Renal cortical epithelial cell (primary cell): ENCODE measurements at places on chromosomes 4 and X.
A peak's percentile ranks its signal among the peaks of the same experiment; 100 is the strongest.

- DNase-seq = no peak
Observed at GRCh38 chr4:168981942-168982341, 28.1 kb downstream of the CBR4 start.

- DNase-seq = no peak
Observed at GRCh38 chr4:146193628-146194027, 18.1 kb downstream of the LSM6 start.

DNA sequence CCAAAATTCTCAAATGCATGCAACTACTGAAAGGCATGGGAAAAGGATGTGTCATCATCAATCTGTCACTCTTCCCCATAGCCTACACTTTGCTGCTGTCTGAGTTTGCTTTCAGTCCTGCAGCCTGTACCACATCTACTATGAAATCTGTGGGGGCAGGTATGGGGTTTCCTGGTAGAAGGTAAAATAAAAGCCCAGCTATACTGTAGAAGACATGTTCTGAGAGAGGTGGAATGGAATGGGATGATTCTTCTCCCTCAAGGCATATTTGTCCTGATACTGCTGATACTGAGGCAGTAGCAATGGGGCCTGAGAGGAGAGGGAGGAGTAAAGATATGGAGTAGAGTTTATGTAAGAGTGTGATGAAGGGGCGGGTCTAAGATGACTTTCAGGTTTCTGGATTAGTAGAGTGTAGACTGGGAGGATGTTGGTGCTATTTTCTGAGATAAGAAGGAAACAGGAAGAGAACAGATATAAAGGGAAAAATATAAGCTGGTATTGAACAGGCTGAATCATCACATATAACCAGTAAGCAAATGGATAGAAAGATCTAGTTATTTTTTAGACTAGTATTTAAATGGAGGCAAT lies 38.7 kb upstream of the GYPA start:
- DNase-seq = no peak

DNA sequence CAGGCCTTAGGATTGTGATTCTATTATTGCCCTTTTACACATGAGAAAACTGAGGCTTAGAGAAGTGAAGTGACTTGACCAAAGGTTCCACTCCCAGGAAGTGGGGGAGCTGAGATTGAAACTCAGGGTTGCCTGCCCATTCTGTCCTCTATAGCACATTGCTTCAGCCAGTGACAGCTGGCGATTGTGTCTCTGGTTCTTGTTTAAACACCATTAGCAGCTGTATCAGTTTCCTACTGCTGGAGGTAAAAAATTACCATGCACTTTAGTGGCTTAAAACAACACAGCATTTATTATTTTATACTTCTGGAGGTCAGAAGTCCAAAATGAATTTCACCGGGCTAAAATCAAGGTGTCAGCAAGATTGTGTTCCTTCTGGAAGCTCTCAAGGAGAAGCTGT lies 205.8 kb upstream of the MAMLD1 start:
- no peak for DNase-seq

DNA sequence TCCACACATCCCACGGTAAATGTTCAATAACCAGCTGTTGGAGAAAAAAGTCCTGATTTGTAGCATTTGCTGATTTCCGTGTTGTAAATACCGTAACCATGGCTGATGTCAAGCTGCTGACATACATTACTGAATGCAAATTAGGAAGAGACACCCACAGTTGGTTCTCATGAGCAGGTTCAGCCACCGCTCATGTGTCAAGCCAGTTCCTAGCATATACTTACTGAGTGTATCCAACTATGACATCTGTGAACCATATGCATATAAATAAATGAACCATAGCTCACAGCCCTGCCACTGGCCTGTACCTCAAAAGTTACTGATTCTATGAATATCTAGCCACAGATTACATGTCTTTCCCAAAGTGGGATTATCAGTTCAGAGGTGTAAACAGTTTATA lies 29.5 kb downstream of the FHDC1 start:
- no peak for DNase-seq

DNA sequence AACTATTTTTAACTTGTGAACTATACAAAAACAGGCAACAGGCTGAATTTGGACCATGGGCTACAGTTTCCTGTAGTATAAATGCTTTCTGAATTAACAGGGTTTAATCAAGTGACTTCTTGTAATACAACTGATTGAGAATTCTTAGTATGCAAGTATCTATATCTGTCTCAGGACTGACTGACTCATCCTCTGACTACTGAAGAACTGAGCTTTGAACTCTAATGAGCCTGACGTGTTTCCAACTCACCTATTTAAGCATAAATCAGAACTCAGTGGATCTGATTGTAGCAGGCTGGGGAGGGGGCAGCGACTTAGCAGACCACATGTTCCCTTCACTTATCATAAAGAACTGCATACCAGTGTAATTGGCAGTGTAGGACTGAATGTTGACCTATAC lies 7.8 kb downstream of the SPATA4 start:
- DNase-seq = peak; percentile 90

DNA sequence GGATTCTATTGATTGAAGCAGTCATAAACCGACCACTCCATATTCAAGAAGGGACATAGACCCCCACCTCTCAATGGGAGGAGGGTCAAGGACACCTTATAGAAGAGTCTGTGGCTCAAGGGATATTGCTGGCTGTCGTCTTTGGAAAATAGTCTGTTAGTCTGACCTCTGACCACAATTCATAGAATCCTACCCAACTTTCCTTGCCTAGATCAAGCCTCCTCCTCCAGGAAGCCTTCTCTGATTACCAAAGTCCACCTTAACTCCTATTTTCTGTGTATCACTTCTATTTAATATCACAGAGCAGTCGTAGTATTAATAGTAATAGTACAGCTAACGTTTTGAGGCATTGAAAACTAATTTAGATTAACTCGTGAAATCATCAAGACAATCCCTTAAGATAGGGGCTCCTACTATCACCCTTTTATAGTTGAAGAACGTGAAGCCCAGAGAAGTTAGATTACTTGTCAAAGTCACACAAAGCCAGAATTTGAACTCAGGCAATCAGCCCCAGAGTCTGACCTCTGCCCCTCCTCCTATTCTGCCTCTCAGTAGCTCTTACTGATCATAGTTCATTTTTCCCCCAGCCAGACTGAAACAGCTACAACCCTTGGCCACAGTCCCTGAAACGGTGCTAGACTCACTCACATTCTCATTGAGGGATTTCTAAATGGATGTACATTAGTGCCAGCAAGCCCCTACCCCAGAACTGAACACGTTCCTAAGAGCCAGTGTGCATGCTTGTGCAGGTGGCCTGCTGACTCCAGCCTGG lies 636.6 kb downstream of the MID1IP1 start:
- no peak for DNase-seq

- peak; percentile 22 for DNase-seq
Observed at GRCh38 chr4:120922381-120923206, at the start of gene PRDM5. TSS of gene PRDM5 (minus strand) at chr4:120922726. CDS start at chr4:120922608, 118 bp downstream.

DNA sequence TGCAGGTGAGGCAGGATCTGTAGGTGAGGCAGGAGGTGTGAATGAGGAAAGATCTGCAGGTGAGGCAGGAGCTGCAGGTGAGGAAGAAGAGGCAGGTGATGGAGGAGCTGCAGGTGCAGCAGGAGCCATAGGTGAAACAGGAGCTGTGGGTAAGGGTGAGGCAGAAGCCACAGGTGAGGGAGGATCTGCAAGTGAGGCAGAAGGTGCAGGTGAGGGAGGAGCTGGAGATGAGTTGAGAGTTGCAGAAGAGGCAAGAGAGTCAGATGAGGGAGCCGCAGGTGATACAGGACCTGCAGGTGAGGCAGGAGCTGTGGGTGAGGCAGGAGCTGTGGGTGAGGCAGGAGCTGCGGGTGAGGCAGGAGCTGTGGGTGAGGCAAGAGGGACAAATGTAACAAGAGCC lies 27.1 kb upstream of the PNMA3 start:
- DNase-seq = no peak
